ENCODE measurements at places on chromosomes 6 and 20. TPM values are rescaled to one million over a fixed set of nuclear protein-coding genes. Genes with fewer than 3 reads are reported as not detected.

Gene MICB
- 15.8 TPM for total RNA-seq

Gene SLC16A10
- total RNA-seq, result not detected

Gene ERVFRD-1
- total RNA-seq, result not detected

Gene LRRC1
- 8.8 TPM for total RNA-seq

Gene DEFB124
- not detected for total RNA-seq

Gene KCNQ5
- total RNA-seq, result 7.8 TPM

Gene DEFB129
- total RNA-seq, result not detected

Gene TXLNB
- total RNA-seq, result 0.03 TPM

Gene ZNF343
- total RNA-seq, result 15.3 TPM

Gene SAMD5
- total RNA-seq, result 0.85 TPM

Gene ASCC3
- 113 TPM for total RNA-seq

Gene IL20RA
- 0.20 TPM for total RNA-seq

Gene PCMT1
- total RNA-seq, result 80.2 TPM
